Cerebellum (tissue), 4 donors: ENCODE measurements at places on chromosomes 16 and 17.

DNA sequence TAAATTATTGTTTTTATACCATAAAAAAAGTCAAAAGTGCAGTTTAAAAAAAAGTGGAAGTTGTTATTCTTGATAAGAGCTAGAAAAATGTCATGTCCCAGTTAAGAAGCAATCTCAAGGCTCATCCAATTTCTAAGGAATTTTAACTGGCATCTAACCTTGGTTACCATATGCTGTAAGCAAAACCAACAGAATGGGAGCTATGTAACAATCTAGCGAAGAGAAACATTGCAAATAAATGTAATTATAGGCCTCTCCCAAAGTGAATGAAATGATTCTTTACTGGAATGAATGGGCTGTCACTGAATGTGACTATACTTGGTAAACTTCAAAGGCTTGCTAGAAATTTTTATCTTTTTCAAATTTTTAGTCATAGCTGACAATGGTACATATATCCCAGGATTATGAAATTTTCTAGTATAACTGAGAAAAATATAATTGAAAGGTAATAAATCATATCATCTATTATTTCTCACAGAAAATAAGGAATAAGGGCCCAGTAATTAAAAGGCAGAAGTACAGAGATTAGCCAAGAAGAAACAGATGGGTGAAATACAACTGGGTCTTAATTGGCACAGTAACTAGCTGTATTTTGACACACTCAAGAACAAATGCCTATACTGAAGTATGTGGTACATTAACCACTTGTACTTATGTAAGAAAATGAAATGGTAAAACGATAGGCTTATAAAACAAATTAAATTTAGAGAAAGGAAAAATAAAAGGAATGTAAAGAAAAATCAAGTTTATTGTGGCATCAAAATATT, 61.5 kb downstream of the NETO2 start:
- DNase-seq, result no peak

- no peak for DNase-seq
Observed at GRCh38 chr17:35018814-35019213, 38.5 kb downstream of the LIG3 start.

GRCh38 chr17:7588553-7589203, 1.2 kb downstream of the SOX15 start:
- DNase-seq, result peak; percentile 52

GRCh38 chr17:72862276-72862999, 230.1 kb downstream of the SLC39A11 start:
- DNase-seq, result no peak

- no peak for DNase-seq
Observed at GRCh38 chr17:77460514-77461046, 319.8 kb downstream of the SEC14L1 start.

DNA sequence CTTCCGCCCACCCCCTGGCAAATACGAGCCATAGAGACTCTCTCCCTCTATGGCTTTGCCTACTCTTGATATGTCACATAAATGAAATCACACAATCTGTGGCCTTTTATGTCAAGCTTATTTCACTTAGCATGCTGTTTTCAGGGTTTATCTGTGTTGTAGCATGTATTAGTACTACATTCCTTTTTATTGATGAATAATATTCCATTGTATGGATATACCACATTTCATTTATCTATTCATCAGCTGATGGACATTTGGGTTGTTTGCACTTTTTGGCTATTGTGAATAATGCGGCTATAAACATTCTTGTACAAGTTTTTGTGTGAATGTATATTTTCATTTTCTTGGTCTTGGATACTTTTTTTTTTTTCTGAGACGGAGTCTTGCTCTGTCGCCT, 37.0 kb upstream of the DHX8 start:
- no peak for DNase-seq

DNA sequence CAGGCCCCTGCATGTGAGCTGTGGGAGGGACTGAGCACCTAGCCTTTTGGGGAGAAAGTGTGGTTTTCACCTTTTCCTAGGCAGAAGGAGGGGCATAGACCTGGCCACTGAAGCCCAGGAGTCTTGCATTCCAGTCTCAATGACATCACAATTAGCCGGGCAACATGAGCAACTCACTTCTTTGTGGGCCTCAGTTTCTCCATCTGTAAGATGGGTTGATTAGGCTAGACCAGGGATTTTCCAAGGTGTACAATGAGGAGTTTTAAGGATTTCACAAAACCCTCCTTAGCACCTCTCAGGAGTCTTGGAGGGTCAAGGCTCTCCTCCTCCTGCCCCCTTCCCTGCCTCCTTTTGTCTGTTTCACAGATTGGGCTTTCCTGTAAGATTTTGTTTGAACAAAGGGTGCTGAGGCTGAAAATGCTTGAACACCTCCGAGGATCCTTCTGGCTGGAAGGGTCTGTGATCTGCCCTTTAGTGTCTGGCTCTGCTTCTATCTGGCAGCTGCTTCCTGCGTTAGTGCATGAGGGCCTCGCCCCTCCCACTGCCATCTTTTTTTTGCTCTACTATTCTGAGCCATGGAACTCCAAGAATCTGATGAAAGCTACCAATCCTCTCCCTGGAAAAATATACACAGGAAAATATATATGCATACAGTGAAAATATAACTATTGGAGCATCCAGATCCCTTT, 52.4 kb upstream of the ETV4 start:
- no peak for DNase-seq

DNA sequence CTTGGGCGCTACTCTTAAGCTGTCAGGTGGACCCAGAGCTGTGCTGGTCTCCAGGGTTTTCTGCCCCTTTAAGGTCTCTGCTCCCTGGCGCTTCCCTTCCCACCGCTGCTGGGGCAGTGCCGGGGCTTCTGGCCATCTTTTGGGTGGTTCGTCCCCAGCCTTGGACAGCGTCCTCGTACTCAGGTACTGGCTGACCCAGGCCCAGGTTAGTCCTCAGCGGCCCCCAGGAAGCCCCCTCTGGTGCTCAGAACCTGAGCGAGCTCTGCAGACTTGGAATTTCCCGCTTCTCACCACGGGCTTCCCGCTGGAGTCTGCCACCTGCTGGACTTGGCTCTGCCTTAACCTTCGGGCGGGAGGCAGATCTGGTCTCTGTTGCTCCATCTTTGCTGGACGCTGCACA, 94.1 kb upstream of the ZNF750 start:
- peak; percentile 79 for DNase-seq

DNA sequence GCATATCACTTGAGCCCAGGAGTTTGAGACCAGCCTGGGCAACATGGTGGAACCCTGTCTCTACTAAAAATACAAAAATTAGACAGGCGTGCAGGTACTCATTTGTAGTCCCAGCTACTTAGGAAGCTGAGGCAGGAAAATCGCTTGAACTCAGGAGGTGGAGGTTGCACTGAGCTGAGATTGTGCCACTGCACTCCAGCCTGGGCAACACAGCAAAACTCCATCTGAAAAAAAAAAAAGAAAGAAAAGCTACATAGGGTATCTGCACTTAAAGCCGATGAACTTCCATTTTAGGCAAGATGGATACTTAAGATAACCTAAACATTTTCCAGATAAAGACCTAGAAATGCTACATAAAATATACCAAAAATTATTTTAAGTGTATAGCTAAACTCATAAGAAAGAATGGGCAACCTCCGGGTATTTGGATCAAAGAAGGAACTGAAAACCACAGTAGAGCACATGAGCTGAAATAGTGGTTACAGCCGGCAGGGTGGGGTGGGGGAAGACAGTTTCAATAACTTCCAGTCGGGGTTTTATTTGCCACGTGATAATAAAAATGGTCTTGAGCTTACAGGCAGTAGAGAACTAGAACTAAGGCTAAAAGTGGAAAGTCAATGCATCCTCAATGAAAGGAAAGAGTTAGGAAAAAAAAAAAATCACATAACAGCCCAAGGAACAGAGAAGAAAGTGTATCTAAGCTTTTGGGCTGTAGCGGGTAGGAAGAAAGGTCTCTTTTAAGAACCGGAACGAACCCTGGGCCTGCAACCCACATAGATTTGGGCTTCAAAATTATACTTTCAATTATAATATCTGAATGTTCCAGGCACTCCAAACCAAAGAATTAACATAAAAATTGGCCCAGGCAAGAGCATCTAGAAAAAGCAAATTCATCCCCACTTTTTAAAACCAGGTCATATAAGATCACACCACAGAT, 53.1 kb downstream of the CFDP1 start:
- no peak for DNase-seq

DNA sequence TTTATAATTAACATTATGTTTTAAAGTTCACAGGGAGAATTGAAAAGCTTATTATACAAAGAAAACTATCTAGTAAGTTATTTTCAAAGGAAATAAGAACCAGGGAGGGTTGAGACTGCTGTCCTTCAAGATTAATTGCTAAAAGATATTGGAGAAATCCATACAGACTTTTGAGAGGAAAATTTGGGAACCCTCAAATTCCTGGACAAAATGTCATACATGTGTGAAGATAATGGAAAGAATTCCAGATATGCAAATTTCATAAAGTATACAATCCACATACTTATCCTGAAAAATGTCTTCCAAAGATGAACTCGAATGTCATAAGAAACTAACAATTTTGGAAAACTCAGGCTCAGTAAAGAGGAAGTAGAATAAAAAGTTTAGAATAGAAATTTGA, 213.8 kb downstream of the HS3ST3A1 start:
- DNase-seq, result no peak
